ENCODE measurements at places on chromosomes 12 and 14.

DNA sequence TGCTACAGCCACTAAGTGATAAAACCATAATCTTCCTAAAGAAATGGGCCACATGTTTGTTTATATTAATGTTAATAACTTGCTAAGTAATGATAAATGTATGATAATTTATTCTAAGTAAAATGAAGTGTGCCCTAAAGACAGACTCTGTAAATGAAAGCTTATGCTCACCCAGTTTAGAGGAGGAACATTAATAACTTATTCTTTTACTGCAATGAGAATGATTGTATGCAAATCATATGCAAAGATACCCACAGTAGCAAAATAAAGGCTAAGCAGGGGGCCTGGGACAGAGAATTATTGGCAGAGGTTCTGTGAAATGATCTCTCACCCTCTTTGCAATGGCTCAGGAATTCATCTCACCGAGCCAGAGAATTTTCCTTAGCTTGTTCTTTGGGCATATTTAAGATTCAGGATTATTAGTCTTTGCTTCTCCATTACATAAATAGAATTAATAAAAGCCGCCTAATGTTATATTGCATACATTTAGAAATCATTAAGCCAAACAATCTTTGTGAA, 75.9 kb downstream of the TMEM132D start:
- no peak for DNase-seq

DNA sequence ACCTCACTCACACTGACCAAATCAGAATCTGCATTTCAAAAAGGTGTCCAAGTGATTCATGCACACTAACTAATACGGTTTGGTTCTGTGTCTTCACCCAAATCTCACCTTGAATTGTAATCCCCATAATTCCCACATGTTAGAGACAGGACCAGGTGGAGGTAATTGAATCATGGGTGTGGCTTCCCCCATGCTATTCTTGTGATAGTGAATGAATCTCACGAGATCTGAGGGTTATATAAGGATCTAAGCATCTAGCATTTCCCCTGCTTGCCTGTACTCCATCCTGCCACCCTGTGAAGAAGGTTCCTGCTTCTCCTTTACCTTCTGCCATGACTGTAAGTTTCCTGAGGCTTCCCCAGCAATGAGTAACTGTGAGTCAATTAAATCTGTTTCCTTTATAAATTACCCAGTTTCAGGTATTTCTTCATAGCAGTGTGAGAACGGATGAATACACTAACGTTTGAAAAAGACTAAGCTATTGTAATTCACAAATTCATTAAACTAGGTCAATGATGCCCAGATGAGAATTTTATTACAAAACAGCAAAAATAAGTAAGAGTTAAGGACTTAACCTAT, 759.1 kb downstream of the GALC start:
- DNase-seq = no peak

DNA sequence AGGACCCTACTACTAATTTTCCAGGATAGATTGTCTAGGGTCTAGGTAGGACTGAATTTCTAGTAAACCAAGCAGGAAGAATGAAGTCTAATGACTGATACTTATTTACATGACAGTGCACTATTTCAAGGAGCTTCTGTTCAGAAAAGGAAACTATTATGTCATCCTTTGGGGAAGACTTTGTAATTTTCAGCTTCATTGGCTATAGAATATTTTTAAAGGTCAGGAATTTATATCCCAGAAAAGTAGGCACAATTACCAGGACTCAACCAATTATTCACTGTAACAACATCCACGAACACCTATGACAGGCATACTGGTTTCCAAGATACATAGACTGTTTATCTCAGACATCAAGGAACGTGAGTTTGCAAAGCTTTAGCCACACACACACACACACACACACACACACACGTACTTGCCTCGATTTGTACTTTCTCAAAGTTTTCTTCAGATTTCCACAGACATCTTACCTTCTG, 23.2 kb downstream of the OR6S1 start:
- no peak for DNase-seq

DNA sequence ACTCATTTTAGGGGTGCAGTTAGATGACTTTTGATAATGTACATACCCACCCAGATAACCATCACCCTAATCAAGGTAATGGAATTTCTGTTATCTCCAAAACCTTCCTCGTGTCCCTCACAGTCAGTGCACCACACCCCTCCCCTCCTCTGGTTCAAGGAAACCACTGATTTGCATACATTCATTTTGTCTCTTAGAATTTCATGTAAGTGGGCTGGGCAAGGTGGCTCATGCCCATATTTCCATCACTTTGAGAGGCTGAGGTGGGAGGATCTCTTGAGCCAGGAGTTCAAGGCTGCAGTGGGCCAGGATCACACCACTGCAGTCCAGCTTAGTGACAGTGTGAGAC, 15.7 kb downstream of the ADIPOR2 start:
- no peak for DNase-seq

DNA sequence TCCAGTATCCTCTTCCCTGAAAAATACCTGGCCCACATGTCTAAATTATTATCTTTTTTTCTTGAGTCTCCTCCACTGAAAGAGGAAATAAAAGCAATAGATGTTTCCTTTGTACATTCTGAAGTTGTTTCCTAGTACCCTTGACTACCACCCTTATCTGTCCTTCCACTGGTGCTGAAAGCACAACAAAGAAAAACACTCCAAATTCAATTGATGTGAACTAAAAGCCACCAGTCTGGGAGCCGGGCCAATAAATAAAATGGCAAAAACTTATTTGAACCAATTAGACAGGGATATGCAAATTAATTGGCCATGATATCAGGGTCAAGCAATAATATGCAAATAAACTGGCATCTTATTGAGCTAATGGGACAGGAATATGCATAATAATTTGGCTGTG, 330.5 kb downstream of the PAWR start:
- no peak for DNase-seq

GRCh38 chr14:76500480-76500879, 124.5 kb downstream of the ESRRB start:
- no peak for DNase-seq

Measured in AG09309 (cell line).